CD4-positive, alpha-beta T cell treated with Interleukin-2 at 100 ng/mL for 4 hours (primary cell): ENCODE measurements at places on chromosomes 5 and 9.

DNA sequence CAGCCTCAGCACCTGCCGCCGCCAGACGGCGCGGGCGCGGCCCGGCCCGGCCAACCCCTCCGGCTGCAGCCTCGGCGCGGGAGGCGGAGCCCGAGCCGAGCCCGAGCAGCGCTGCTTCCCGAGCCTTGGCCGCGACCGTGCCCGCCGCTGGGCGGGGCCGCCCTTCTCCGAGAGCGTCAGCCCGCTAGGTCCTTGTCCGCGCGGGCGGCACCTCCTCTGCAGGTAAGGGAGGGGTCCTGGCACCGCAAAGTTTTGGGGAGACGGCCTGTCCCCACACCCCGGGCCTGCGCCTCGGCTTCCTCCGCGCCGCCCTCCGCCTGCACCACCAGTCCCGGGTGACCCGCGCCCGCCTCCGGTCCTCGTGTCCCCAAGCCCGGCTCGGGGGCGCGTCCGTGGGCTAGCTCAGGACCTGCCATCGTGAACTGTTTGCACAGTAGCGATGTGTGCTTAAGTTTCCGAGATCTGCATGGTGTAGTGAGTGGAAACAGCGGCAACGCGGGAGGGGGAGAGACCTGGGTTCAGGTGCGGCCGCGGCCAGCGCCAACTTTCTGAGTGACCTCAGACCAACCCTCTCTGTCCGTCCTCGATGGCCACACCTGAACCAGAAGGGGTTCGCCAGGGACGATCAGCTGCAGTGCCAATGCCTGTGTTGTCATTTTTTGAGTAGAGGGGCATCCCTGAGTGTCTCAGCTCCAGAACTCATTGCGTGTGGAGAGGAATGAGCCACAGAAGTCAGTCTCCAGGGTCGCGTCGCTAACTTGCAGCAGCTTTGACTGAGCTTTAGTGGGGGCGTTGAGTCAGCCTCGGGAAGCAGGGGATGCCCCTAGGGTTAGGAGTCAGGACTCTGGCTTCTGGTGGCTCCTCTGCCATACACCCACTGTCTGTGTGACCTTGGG is at the start of gene FRMPD1:
FRMPD1 (plus strand) TSS at position 82 of the 896 bp plus-strand sequence. CDS start 41,688 bp downstream, outside the sequence.
- peak; percentile 43 for DNase-seq

DNA sequence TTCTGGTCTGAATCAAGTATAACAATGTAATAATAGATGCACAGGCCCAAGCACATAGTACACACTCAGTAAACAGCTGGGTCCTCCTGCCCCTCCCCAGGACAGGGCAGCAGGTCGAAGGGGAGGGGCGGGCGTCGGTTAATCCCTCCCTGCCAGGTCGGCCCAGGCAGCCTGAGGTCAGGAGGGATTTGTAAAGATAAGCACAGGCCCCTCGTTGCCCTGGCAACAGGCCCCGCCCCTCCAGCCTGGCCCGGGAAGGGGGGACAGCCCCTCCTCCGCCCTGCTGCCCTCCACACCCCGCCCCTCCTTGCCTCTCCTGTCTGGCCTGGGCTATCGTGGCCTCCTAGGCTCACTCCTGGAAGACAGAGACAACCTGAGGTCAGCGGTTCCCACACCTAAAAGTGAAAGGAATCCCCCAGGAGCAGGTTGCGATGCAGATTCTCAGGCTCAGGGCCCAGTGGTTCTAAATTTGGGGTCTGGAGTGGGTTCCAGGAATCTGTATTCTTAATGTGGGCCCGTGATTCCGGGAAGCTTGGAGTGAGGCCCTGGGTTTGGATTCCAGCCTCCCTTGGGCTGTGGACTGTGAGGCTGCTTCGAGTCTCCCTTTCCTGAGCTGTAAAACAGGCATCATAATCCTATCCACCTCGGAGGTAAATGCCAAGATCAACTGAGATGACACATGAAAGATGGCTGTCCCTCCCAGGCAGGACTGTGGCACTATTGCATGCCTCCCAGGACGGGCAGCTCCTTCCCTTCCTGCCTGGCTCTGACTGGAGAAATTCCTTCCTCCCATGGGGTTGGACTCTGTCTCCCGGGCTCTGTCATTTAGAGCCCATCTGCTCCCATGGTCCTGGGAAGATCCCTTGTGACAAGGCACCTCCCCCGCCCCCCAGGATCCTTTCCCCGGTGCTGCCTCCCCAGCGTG is 4.4 kb downstream of the CRB2 start:
- DNase-seq: no peak

DNA sequence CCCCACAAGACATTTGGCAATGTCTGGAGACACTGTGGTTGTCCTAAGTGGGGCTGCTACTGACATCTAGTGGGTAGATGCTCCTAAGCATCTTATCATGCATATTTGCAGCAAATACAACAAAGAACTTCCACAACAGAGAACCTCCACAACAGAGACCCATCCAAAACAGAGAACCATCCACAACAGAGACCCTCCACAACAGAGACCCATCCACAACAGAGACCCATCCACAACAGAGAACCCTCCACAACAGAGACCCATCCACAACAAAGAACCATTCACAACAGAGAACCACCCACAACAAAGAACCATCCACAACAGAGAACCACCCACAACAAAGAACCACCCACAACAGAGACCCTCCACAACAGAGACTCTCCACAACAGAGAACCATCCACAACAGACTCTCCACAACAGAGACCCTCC is 32.8 kb downstream of the ARPC5L start:
- DNase-seq: peak; percentile 61

DNA sequence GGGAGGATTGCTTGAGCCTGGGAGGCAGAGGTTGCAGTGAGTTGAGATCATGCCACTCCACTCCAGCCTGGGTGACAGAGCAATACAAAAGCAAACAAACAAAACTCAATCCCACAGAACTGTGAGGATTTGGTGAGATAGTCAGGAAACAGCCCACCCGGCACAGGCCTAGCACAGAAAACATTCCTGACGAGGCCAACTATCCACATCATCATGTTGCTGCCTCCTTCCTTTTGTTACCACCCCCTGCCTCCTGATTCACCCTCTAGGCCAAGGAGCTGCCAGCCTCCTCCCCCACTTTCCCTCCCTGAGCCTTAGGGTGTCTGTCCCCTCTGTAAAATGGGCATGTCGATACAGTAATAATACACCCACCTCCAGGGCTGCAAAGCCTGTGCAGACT is 39.0 kb downstream of the STK10 start:
- DNase-seq: no peak

DNA sequence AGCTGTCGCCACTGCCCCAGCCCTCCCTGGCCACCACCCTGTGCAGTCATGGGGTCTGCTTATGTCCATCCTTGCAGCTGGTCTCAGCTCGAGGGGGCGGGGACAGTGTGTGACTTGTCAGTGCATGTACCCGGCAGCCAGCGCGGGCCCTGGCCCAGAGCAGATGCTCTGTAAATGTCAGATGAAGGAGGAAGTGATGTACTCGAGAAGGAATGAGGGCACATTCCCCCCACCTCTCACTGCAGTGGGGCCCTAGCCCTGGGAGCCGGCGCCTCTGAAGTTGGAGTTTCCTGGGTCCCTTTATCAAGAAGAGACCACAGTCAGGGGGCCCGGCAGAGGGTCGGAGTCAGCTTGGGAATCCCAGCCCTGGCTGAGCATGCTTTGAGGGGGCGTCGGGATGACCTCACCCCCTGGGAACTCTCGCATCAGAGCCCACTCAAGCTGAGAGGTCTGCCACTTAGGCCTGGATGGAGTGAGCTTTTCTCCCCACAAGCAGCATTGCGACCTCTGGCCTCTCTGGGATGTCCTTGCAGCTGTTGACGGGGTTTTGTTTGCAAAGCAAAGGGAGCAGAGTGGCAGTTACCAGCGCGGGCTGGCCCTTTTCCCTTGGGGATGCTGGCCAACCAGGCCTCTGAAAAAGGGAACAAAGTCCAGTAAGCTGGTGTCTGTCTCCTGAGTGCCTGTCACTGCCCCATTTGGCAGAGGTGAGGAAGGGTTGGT is 19.0 kb downstream of the NEURL1B start:
- no peak for DNase-seq

DNA sequence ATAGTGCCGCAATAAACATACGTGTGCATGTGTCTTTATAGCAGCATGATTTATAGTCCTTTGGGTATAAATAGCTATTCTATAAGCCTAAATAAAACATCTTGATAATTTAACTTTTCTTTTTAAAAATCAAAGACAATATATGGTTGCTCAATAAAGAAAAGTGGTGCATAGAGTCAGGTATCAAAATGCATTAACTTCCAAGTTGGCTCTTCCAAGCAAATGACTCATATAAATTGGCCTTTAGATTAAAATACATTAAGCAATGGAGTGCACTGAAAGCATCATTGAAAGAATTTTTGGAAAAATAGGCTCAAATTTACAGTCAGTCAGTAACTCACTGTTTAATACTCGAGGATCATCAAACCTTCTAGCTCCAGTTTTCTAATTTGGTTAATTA is 106.6 kb downstream of the PLCXD3 start:
- no peak for DNase-seq

DNA sequence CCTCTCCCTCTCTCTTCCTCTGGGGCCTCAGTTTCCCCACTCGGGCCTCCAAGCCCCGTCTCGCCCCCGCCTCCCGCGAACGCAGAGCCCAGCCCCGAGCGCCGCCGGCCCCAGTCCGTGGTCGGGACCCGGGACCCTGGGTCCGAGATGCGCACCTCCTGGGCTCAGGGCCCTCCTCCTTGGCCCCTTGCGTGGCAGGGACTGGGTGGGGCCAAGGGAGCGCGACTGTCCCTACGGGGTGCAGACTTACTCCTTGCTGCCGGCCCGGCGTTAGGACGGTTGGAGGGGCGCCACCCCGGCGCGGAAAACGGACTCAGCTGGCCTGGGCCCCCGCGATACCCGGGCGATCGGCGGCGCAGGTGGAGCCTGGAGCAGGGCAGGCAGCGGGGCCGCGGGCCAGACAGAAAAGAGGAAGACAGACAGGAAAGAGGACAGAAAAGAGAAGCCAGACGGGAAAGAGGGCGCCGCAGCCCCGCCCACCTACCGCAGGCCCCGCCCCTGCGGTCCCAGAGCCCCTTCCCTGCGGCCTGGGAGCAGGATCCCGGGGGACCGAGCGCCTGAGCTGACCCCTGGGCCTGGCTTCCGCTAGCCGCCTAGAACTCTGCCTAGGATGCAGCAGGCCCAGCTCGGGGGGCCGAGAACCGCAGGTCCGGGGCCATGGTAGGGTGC is at the start of gene GBGT1:
GBGT1 (minus strand) TSS at position 411 of the 669 bp plus-strand sequence. CDS start 1,502 bp downstream, outside the sequence.
- DNase-seq: no peak

DNA sequence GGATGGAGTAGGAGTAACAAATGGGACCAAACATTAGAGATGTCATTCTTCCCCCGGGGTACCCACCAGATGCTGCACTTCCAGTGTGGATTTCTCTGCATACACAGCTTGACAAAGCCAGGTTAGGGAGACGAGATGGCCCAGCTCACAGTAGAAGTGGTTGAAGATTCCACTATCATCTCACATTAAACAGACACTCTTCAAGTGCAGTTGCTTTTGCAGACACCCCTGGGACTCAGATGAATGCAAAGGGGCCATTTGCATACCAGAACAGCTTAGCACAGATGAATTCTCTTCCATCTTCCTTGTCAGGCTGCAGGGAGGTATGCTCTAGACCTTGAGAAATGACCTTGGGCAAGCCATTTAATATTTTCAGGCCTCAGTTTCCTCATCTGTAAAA is 12.6 kb upstream of the C5orf58 start:
- no peak for DNase-seq

GRCh38 chr9:101664453-101664852 is 69.7 kb upstream of the PPP3R2 start:
- no peak for DNase-seq

DNA sequence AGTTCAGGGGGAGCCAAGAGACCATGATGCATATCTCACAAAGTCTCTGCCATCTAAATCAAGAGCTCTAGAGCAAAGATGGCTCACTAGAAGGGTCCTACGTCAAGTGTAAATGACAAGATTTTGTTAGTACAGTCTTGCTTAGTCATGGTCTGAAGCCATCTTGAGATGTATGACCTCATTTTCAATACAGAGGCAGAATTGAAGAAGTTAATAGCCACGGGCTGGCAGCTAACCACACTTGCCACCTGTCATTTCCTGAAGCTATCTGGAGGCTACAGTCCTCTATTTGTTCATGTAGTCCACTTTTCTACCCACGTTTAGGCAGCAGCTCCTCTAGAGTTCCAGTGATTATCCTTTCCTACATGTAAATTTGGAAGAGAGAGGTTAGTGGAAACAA is 231.7 kb upstream of the CDH12 start:
- DNase-seq: no peak
